ENCODE measurements at places on chromosomes 1 and 21.

GRCh38 chr1:40257688-40258444 is at the start of gene ZMPSTE24:
TSS of gene ZMPSTE24 (plus strand) at chr1:40258236. CDS start at chr1:40258272, 36 bp downstream.
- peak; percentile 99 for DNase-seq

GRCh38 chr1:156703741-156704140 is 1.6 kb downstream of the CRABP2 start:
- no peak for DNase-seq

- DNase-seq, result no peak
These were observed 2.3 kb downstream of the PIK3R3 start for GRCh38 chr1:46130121-46130520.

DNA sequence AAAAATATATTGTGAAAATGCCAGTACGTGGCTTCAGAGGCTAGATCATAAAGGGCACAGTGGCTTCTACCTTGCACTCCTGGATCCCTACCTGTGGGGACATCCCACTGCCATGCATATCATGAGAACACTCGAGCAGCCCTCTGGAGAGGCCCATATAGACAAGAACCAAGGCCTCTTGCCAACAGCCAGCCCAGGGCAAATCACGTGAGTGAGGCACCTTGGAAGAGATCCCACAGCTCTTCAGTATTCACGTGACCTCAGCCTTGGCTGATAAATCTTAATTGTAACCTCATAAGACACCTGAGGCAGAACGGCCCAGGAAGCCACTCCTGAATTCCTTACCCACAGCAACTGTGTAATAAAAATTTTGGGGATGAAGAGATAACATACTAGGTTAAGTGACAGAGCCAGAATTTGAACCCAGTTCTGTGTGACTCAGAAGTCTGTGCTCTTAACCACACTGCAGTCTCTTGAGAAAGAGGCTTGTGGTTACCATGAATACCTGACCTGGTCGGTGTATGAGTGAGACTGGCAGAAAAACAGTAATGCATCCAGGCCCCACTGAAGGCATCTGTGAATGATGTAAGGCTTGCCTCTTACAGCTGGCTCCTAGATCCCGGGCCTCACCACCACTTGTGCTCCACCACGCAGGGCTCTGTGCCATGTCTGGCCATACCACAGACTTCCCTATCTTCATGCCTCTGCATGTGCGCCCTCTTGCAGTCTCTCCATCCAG is 6.9 kb upstream of the A3GALT2 start:
- peak; percentile 95 for DNase-seq

- DNase-seq, result peak; percentile 7
These were observed 16.5 kb downstream of the CAMK2N1 start for GRCh38 chr1:20469406-20470076.

GRCh38 chr1:19885821-19886220 is 3.6 kb downstream of the OTUD3 start:
- peak; percentile 35 for DNase-seq

- no peak for DNase-seq
These were observed 89.1 kb upstream of the ERRFI1 start for GRCh38 chr1:8115031-8115768.

DNA sequence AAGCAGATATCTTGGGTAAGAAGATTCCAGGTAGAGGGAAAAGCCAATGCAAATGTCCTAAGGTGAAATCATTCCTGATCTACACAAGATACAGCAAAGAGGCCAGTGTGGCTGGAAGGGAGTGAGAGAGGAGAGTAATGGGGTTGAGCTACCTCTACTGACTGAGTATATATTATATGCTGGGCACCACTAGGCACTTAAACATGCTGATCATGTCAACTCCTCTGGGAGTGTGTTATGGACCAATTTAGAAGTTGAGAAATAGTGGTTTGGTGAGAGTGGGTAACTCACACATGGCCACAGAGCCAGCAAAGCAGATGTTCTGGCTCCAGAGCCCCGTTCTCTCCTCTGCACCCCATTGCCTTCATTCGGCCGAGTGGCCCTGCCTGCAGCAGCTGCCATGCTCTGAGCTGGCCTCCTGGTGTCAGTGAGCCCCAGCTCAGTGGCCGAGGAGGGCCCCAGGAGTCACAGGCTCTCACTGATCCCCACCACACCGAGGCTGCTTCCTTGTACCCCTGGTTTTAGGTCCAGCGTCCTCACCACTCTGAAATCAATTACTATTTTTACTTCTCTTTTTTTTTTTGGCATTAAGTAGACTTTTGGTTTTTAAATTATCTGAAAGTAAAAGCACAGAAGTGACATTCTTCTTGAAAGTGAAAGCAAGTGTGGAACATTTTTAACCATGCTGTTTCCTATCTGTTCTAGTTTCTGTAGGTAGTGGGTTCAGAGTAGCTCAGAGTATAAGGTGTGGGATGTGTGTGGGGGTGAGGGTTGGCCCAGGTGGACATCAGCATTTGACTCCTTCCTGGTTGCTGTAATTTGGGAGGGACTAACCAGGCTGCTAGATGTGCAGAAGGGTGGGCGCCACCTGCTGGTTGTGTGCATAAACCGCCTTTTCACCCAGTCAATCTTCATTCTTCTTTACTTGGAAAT is 45.8 kb upstream of the CRNN start:
- peak; percentile 78 for DNase-seq

- DNase-seq, result peak; percentile 75
These were observed 3.2 kb downstream of the MYBPH start for GRCh38 chr1:203172184-203173010.

DNA sequence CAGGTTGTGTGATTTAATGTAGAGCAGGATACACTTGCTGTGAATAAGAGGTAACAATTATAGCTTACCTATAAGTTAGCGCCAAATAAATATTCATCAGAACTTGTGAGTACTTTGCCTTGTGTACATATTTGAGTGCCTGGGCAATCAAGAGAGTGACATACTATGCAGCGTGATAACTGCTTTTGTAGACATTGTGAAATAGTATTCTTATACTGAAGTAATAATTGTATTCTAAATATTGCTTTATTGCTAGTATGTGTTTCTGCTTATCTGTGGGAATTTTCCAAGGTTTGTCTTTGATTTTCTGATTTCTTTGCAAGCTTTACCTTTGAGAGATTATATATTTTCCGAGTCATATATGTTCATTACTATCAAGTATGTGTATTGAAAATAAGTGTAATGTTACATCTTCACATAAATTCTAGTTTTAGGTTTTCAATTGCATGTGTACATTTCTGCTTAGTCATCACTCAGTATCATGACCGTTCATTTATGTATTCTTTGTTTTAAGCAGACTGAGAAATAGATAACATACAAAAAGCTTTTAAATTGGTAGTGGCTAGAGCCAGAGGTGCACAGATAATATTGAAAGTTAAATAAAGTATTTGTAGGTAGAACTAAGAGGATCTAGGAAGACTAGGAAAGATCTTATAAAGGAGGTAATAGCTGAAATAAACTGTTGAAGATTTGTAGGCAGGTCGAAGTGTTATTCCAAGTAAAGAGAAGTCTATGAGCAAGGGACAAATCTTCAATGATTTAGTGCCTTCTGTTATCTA is 19.5 kb downstream of the USP25 start:
- peak; percentile 54 for DNase-seq

- no peak for DNase-seq
These were observed 148.8 kb downstream of the TGFB2 start for GRCh38 chr1:218493986-218494385.

DNA sequence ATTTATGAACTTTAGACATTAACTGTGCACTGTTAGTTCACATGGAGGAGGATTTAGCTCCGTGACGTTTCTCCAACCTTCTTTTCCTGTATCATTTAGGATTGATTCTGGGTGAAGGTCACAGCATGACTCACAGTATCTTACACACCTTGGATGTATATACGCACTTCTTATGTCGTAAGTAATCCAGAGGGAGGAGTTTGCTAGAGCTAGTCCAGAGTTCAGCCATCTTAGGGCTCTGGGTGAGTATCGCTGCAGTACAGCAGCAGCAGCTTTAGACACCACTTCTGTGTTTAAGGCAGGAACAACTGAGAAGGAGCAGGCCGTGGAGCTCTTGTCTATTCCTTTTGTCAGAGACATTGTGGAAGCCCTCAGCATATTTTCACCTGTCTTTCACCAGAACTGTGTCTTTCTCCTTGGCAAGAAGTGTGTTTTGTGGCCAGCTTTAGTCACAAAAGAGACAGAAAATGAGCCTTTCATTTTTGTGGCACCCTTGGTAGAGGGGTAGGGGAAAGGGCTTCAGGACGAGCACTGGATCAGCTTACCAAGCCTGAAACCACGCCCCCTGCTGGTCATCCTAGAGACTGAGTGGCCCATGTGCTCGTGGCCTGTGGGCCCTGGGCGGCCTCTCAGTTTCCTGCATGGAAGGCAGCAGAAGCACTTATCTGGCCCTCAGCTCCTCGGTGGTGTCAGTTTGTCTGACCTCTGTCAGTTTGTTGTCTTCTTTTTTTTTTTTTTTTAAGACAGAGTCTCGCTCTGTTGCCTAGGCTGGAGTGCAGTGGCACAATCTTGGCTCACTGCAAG is 64.0 kb downstream of the ADARB1 start:
- DNase-seq, result peak; percentile 80

DNA sequence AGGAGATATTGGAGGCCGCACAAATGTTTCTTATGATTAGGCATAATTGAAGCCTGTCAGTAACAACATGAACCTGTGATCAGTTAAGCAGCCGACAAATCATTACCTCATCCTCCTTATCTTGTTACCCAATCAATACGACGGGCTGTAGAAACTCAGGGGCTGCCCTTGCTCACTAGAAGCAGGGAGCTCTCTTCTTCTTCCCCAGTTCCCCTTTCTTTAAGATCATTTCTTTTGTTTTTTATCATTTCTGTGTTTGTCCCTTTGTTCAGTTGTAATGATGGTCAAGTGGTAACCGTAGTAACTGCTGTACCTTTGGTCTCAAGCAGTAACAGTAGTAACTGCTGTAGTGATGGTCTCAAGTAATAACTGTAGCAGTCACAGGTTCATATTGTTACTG is 13.8 kb upstream of the FCGR2A start:
- no peak for DNase-seq

GRCh38 chr1:218473522-218473921 is 128.4 kb downstream of the TGFB2 start:
- peak; percentile 25 for DNase-seq

DNA sequence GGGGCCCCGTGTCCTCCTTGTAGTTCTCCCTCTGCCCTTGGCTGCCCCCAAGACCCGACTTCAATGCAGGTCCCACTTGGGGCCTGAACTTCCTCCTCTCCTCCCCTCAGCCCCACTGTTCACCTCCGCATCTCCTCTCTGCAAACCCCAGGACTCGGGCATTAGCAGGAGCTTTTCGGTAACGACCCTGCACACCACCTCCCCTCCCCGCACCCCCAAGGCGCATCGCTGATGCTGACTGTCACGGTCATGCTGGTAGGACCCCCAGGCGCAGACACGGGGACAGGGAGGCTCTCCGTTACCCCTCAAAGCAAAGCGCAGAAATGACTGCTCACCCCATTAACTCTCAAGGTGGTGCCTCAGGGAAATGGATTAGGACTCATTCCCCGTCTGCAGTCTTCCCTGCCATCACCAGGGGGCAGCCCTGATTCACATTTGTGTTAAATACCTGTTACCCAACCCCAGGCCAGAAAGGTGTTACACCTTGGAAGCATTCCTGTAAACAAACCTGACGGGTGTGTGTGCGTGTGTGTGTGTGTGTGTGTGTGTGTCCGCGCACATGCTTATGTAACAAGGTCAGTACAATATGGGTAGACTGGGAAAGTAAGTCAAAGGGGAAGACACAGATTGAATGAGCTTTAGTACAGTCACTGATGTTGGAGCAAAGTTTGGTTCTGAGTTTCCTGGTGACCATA is 6.4 kb upstream of the GUCA2B start:
- DNase-seq, result peak; percentile 67

- no peak for DNase-seq
These were observed 50.1 kb upstream of the RGS18 start for GRCh38 chr1:192108161-192108560.

- DNase-seq, result no peak
These were observed 75.4 kb upstream of the SLC45A1 start for GRCh38 chr1:8242498-8242897.

- no peak for DNase-seq
These were observed 851 bp downstream of the TCP10L start for GRCh38 chr21:32584472-32584871.

DNA sequence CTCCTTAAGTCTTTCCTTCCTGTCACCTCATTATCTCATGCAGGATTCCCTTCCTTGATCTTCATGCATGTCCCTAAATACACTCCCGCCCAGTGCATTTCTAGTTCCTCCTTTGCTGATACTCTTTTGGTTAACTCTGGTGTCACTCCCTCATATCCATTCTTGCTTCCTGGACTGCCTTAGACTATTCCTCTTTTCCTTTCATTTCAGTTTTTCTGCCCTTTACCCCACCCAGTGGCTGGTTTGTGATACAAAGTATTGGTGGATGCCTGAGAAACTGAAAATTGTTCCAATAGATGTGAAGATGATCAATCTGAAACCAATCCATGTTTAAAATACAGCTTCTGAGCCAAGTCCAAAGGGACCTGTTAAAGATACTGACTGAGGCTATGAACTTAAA is 553.8 kb upstream of the CAMK1G start:
- no peak for DNase-seq

- DNase-seq, result no peak
These were observed 14.0 kb upstream of the L1TD1 start for GRCh38 chr1:62180639-62181038.

DNA sequence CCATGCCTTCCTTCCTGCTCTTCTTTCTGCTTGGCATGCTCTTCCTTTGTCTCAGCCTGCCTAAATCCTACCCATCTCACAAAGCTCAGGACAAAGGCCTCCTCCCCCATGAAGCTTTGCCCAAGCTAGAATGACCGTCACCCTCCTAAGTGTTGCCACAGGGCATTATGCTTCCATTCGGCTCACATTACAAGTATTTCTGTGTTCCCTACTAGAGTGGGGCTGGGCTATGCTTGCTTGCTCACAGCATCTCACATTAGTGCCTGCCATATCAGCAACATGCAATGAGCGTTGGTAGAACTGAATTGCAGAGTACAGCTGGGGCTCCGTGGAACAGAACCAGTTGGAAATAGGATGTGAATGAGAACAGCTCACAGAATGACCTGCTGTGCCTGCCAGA is 82.8 kb downstream of the CD58 start:
- no peak for DNase-seq

DNA sequence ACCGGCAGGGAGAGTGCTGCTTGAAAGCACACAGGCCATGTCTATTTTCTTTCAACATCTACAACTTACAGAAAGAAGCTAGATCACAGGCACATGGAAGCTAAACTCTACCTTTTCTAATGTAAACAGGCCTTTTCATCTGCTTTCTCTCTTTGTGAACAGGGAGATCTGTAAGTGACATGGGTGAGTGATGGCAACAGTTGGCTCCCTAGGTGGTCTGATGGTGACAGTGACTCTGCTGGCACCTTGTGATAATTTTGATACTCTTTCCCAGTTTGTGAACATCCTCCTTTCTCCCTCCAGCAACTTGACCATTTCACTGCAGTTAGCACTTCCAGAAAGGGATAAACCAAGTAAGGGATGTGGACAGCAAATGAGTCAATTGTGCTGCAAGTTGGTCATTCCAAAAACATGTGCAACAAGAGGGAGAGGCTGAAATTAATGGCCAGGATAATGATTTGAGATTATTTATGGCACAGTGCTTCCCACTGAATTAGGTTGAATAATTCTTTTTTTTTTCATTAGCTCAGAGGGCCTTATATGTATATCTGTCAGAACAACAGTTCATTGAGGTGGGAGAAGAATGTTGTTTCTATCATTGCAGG is 89.5 kb downstream of the XCL2 start:
- DNase-seq, result no peak
